Activated CD8-positive, alpha-beta memory T cell treated with anti-CD3 and anti-CD28 coated beads, Interleukin-2, amount 50 U/mL, for 4 hours (primary cell): ENCODE measurements at places on chromosomes 12 and 14.

DNA sequence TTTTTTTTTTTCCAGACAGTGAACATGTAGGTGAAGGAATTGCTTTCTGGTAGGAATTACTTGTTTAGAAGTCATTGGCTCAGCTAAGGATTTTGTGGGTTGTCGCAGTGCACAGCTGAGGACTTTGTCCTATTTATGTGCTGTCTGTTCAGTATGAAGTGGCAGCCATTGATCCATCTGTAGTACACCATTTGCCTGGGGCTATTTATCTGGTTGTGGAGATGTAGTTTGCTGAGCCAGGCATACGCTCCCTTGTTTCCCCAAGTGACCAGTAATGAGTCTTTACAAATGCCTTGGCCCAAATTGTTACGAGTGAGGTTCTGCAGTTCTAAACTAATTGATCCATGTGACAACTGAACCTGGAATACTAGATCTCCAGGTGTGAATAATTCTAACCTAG, 140.1 kb downstream of the NRXN3 start:
- DNase-seq: no peak

DNA sequence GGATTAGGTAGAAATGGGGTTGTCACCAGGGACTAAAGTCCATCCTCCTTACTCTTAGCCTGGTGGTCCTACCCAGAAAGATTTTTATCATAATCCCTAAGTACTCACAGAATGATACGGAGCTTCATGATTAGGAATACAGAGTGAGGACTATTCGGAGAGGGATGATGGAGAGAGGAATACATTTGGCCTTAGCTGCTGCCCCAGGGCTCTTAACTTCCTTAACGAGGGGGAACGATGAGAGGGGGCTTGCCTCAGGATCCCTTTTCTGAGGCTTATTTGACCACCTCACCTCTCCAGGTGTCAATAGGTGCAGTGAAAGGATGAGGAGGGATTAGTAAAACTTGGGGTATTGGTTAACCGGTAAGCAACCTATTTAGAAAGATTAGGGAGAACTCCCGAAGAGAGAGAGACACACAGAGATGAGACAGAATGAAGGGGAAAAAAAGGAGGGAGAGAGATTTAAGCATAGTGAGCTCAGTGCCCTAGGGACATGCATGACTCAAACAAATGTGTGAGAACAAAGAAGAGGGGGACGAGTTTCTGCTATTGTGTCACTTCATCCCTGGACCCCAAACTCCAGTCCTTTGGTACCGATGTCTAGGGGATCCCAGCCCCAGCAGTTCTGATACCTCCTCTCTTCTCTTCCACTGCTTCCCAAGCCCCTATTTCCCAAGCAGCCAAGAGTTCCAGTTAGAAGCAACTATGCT, 1.1 kb downstream of the NFE2 start:
- DNase-seq: no peak

DNA sequence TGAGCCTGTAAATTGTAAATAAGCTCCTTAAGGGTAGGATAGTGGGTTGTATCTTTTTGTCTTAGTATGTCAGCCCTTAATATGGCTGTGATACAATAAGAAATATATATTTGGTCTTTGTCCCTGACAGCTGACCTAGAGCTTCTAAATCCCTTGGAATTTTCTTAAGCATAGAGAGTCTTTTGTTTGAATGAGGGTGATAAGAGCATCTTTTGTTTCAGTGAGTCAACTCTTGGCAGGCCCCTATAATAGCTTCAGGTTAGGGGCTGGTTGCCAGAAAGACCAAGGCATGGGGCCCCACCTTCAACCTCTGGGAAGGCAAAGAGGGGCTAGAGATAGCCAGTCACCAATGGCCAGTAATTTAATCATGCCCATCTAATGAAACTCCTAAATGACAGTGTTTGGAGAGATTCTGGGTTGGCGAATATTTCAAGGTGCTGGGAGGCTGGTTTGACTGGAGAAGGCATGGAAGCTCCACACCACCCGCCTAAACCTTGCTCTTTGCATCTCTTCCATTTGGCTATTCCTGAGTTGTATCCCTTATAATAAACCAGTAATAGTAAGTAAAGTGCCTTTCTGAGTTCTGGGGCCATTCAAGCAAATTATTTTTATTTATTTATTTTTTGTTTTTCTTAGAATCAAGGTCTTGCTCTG, 10.5 kb downstream of the PALS1 start:
- no peak for DNase-seq

DNA sequence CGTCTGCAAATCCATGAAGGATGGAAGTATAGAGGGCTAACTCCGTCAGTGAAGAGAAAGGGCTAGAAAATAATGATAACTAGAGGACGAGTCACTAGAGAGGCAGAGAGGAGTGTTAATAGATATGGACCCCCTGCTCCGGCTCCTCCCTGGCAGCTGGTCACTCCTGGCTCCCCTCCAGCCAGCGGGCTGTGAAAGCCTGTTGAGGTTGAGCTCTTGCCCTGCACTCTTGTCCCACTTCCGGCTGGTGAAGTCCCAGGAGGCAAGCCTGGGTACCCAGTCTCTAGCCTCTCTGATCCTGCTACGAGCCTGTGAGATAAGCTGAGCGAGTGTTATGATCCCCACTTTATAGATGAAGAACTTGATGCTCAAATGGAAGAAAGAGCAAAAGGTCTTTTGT, 90.3 kb downstream of the RFX4 start:
- no peak for DNase-seq

DNA sequence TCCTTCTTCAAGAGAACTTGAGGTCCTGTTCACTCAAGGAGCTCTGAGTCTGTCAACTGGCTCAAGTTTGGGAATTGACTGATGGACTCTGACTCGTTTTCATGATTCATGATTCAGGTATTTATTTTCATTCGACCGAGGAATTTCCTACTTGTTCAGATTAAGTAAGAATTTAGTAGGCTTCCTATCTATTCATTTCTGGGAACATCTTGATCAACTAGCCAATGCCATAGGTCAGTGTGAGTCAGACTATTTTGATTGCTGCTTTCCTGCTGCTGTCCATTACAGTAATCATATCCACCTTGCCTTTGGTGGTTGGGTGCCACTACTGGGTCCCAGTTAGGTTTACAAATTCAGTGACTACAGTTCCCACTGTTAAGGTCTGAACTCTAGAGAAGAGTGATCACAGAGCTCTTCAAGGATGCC, 6.1 kb downstream of the FAM186A start:
- DNase-seq: no peak

DNA sequence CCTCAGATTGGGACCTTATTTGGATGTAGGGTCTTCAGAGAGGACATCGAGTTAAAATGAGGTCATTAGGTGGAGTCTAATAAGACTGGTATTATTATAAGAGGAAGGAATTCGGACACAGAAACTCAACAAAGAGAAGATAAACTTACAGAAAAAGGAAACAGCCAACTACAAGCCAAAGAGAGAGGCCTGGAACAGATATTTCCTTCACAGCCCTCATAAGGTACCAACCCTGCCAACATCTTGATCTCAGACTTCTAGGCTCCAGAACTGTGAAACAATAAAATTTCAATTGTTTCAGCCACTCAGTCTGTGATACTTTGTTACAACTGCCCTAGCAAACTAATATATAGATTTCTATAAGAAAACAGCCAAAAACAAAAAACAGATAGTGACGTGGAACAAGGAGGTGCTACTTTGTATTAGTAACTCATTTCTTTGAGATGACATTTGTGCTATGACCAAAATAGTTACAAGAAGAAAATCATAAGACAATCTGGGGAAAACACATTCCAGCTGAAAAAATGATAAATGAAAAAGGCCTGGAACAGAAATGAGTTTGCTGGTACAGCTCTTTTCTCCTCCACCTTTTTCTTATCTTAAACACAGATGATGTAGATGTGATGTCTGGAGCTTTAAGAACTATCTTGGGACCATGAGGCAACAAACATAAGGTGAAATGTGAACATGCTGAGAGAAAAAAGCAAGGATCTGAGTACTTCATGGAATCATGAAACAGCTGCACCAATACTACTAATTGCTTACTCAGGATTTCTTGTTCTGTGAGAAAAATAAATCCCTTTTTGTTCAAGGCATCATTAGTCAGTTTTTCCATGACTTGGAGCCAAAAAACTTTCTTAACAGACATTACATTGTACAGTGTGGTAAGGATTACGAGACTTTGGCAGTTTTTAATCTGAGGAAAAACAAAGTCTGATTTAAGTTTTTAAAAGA, 243.2 kb downstream of the ANO6 start:
- no peak for DNase-seq
